ENCODE measurements at places on chromosomes 6 and 20.

DNA sequence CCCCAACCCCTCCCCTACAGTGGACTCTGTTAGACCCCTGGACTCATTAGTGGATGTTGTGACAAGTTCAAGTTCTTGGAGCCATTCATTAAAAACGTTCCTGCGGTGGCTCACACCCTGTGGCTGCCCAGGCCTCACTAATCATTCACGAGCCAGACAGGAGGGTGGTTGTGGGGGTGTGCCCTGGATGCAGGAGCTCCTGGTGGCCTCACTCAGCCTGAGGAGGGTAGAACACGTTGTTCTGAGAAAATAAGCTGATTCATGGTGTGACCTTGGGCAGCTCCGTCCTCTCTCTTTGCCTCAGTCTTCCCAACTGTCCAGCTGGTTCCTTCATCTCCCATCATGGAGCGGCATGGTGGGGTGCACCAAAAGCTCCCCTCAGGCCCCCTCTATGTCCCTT lies 16.7 kb downstream of the SLC13A3 start:
- DNase-seq, result no peak

GRCh38 chr20:19275630-19276071 lies 63.2 kb downstream of the SLC24A3 start:
- DNase-seq, result no peak

DNA sequence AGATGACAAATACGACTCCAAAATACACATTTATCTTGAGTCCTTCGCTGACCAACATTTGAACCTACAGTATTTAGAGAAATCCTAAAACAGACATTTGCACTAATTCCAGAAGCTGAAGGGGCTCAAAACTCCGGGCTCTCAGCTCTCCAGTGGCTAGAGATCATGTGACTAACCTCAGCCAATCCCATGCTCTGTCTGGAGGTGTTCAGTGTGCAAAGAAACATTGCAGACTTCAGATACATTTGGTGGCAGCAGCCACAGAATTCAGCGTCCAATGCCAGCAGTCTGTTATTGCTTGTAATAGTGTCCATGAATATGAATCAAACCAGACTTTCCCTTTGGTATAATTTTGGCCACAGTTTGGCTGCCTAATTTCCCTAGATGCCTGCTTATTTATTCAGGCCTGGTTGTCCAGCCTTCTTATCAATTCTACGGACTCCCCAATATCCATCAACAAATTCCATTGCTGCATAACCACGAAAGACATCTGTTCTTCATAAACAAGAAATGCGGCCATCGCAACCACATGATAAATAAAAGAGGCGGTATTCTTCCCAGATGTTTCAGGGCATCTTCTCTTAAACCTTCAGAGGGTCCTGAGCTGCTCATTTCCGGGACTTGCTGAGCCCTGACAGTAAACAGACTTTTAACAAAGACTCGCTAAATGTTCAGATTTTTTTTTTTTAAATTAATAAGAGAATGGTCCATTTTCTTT lies 14.5 kb upstream of the CYP24A1 start:
- DNase-seq, result no peak

- no peak for DNase-seq
Measured at GRCh38 chr6:107667790-107668189, 156.3 kb downstream of the SCML4 start.

DNA sequence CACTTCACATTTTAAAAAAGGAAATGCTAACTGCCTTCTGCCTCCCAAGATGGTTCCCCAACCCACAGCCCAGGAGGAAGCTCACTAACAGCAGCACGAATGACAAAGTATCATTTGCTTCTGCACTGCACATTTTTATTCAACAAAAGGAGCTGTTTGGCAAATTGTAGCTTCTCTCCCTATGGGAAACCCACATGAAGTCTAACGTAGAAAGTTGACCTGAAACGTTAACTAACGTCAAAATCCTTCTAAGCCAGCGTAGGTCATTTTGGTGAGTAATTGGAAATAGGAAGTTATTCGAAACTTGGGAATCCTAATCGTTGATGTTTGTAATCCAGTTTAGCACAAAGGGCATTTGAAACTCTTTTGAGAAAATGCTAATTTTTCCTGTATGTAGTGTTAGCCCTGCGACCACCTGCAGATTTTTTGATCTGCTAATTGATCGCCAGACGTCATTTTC lies 2.9 kb downstream of the SALL4 start:
- DNase-seq, result no peak

GRCh38 chr6:131685266-131685780 lies 15.9 kb downstream of the OR2A4 start:
- DNase-seq, result no peak

- no peak for DNase-seq
Measured at GRCh38 chr6:104123227-104123626, 736.5 kb downstream of the HACE1 start.

DNA sequence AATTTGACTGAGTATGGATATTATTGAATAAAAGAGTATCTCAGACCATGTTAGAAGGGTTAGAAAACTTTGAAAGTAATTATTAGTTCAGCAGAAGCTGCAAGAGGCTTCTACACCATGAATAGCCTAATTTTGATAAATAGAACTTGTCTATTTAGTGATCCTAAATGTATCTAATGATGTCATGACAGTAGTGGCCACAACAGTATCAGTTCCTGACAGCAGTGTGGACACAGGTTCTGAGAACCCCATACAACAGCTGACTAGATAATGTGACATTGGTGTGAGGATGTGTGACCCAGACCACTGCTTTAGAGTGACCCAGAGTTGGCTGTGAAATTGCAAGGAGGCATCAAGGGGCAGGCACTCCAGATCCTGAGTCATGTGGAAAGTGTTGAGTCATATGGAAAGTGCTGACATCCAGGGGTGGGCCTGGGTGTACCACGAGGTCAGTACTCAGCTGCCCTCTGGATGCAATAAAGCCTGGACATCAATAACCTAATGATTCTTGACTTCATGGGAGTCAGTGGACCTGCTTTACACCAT lies 754.7 kb downstream of the DHX35 start:
- no peak for DNase-seq

DNA sequence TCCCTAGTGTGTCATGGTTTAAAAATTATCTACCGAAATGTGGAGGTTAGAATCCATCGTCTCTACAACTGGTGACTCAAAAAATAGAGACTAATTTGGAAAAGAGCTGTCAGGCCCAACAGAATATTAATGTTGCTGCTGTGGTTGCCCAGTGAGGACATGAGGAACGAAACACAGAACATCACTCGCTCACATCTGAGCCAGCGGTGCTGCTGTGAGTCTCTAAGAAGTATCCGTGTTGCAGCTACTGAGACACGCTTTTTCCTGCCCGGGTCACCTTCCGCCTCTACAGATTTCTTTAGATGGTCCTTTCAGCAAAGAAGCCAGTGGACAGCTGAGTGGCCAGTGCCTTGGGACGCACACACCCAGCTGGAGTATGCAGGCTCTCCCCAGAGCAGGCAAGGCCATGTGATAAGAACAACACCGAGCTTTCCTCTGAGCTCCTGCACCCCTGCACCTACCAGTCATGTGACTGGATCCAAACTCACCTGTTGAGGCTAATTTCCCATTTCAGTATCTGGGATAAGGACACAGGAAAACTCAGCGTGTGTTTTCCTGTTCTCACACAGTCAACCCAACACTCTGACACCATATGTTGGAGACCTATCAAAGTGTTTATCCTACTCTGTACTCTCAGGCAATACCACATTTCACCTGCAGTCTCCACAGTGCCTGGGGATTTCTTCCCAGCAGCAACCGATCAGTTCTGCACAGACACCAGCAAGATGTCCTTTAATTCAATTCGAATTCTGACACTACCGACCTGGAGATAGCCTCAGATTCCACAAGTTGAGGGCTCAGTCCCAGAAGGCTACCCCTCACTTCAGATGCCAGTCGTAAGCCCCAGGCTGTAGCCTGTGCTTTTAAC lies 119.0 kb upstream of the RPS6KA2 start:
- no peak for DNase-seq

DNA sequence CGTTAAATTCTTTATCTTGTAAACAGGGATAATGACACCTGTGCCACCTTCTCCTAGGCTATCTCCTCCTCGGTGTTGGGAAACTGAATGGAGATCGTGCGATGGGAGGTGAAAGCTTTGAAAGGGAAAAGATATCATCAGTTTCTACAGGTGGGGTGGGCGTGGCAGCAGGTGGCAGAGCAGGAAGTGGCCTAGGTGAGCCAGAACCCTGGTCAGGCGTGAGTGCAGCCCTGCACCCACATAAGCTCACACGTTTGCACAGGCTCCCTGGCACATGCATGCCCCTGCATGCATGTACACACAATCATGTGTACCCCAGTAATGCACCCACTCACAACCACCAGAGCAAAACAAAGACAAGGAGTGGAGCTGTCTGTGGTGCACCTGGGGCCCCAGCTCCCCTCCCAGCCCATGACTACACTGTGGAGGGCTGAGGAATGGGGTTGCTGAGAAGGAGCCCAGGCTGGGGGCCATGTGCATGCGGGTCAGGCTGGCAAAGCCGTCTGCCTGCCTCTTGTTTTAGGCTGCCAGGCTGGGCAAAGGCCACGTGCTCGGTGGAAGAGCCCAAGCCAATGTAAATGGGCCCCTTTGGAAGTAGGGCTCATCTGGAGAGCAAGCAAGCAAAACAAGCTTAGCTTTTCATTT lies 61.5 kb downstream of the TFAP2C start:
- DNase-seq, result no peak

DNA sequence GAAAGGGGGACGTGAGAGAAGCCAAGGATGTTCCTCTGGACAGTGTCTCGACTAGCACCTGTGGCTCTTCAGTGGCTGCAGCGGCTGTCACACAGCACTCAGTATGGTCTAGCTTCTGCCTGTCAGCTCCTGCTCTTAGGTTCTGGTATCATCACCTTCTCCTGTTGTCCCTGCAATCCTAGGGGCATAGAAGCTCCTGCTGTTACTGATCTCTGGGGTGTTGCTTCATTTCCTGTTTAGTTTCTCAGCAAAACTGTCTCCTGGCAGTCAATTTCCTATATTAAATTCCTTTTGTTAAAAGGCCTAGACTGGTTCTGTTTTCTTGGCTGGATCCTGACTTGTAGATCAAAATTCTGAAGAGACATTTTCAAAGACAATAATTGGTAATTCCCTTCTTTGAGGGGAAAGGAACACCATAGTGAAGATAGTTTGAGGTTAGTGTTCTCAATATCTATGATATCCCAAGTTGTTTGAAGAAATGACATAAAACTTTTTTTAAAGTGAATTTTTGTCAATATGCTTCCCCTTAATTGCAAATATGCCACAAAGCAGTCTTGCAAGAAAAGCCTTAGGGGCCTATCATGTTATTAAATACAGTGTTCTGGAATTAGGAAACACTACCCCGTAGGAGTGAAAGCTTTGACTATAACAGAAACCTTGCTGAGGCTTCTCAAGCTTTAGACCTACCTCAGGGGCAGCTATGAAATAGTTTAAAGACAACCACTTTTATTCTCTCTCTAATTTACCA lies 148.5 kb downstream of the KIF6 start:
- DNase-seq, result no peak

DNA sequence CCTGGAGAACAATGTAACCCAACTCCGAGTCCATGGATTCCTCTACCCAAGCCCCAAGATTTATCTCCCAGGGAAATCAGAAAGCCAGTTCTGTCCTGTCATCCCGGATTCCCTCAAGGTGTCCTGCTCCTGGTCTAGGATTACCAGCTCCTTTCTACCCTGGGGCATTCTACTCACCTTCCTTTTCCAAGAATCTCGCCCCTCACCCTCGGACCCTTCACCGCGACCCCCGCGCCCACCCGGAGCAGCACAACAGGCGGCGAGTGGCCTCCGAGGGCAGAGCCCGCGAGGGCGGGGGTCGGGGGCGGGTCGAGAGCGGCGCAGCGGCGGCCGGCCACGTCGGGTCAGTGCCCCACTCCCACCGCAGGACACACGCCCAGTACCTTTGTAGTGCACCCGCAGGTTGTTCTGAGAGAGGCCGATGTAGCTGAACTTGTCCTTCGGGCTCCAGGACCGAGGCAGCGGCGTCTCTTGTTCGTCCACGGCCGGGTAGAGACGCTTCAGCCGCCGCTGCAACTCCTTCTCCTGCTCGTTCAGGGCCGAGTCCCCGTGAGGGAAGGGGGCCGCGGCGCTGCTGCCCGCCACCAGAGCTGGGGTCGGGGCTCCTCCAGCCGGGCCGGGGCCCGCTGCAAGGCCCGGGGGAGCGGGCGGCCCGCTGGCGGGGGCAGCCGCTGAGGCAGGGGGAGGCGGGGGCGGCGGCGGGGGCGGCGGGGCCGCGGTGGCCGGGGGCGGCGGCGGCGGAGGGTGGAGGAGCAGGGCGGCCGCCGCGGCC lies 897 bp downstream of the RANBP9 start:
- peak; percentile 30 for DNase-seq

DNA sequence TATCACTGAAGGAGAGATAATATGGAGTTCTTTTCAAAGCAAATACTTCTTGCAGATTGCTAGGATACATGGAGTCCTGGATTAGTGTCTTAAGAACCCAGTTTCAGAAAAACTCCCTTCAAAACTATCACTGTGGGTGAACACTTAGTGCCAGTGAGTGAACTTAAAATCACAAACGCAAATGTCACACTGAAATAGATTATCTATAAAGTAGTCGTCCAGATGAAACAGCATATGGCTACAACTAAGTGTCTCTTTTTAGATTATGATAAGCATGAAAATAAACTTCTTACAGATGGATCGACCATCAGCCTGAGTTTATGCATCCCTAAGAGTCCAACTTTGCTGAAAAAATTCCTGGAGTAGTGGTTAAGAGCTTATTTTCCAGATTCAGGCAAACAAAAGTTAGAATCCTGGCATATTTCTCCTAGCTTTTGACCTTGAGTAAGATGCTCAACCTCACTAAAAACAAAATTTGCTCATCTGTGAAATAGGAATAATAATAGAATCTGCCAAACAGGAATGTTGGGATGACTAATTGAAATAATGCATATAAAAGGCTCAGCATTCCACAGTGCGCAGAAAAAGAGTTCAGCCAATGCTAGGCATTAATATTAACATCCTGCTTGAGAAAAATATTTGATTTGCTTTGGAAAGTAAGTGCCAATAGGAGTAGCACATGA lies 70.4 kb downstream of the DOK5 start:
- no peak for DNase-seq

- no peak for DNase-seq
Measured at GRCh38 chr6:89786970-89787369, 32.6 kb downstream of the MDN1 start.

DNA sequence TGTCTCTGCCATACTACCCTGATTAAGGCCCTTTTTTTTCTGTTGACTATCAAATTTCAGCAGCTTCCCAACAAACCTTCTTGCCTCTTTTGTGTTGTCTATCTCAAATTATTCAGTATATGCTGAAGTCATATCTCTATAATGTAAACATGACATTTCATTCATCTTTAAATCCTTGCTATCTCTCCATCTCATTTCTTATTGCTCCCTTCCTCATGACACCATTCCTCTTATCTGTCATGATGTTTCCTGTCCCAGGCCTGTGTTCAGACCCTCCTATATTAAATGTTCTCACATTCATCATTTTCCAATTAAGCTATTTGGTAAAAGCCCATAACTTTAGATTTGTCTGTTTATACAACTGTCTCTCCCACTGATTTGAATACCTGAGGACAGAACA lies 482.6 kb downstream of the EPM2A start:
- DNase-seq, result no peak
